ENCODE measurements at places on chromosomes 2 and 18.

DNA sequence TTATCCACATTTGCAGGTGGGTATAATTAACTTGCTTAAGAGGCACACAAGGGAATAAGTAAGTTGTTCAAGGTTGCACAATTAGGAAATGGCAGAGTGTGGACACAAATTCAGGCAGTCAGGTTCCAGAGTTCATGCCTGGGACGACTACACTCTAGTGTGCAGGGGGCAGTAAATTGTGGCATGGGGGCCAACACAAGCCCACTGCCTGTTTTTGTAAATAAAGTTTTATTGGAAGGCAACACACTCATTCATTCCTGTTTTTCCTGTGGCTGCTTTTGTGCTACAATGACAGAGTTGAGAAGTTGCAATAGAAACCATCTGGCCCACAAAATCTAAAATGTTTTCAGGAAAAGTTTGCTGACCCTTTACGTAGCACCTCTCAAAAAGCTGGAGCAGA lies 41.4 kb downstream of the XDH start:
- no peak for DNase-seq

GRCh38 chr18:53224128-53224778 lies 884.3 kb downstream of the DCC start:
- DNase-seq = no peak

GRCh38 chr2:196591004-196591403 lies 48.5 kb upstream of the CCDC150 start:
- no peak for DNase-seq

GRCh38 chr2:230220347-230220969 lies 674 bp upstream of the SP110 start:
- DNase-seq = no peak

GRCh38 chr2:38294597-38294996 lies 82.5 kb downstream of the ATL2 start:
- DNase-seq = no peak

- peak; percentile 33 for DNase-seq
Observed at GRCh38 chr2:226798422-226799210, 1.0 kb downstream of the IRS1 start.

DNA sequence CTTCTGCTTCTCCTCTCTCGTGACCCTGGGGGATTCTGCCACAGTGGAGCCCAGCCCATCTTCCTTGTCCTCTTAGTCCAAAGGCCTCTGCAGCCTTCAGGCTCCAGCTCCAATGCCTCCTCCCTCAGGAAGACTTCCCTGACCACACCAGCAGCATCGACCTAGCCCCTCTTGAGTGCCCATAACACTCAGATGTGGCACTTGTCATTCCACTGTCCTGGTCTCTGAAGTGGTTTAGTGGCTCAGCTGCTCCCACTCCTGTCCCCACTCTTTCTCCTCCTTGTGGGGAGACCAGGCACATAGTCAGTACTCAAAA lies 97.5 kb downstream of the STPG4 start:
- no peak for DNase-seq
